Osteocyte (in vitro differentiated cells): ENCODE measurements at places on chromosomes 4 and X. TPM values are rescaled to one million over a fixed set of nuclear protein-coding genes. Genes with fewer than 3 reads are reported as not detected.

The TRIM61 gene
- total RNA-seq: not detected in 2 replicates

DNA sequence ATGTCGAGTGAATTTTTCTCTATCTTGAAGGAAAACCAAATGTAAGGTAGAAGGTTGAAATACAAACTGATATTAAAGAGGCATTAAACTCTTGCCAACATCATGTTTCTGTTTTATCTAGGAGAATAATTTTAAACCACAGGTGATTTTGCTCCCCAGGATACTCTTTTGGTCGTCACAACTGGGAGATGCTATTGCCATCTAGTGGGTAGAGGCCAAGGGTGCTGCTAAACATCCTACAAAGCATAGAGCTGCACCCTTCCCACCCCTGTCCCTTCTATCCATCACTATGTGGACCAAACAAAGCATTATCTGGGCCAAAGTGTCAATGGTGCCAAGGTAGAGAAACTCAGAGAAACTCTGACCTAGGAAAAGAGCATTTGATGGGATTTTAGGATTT lies 154.6 kb upstream of the MAGEB2 start:
- H3K36me3 ChIP-seq: no peaks in the 10 kb centered on the region
- H3K27ac ChIP-seq: no peak overlapping the region
- no peaks in the 10 kb centered on the region for H3K27me3 ChIP-seq
- H3K4me3 ChIP-seq: no peak overlapping the region
- H3K4me1 ChIP-seq: no peaks in the 10 kb centered on the region
- DNase-seq: no peak

DNA sequence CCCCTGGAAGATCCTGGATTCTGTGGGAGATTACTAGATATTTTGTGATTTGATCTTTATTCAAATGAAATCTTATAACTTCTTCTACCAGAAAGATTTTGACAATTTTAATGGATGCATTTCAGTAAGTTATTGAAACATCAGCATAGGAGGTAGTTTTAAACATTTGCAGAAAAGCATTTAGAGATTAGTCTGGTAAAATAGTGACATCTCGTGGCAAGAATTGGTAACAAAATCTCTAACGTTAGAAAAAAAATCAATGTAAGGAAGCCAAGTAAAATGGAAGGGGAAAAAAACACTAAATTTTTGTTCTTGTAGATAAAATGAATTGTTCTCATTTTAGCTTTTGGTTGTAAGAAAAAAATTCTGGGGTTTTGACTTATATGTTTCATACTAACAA lies 73.3 kb downstream of the TASL start:
- DNase-seq: no peak
- no peaks in the 10 kb centered on the region for H3K4me1 ChIP-seq
- no peak overlapping the region for H3K27ac ChIP-seq
- no peak overlapping the region for H3K4me3 ChIP-seq

- H3K4me3 ChIP-seq: no peak overlapping the region
- no peak for DNase-seq
- H3K27ac ChIP-seq: no peak overlapping the region
- peaks cover 7% of the 10 kb centered on the region for H3K27me3 ChIP-seq
- no peaks in the 10 kb centered on the region for H3K36me3 ChIP-seq
- H3K4me1 ChIP-seq: no peaks in the 10 kb centered on the region
Observed at GRCh38 chr4:148196164-148196563, 246.1 kb downstream of the NR3C2 start.

- no peaks in the 10 kb centered on the region for H3K36me3 ChIP-seq
- peaks cover 58% of the 10 kb centered on the region for H3K4me1 ChIP-seq
- H3K27me3 ChIP-seq: no peaks in the 10 kb centered on the region
- DNase-seq: no peak
- peak overlapping the region; percentile 29 for H3K27ac ChIP-seq
Observed at GRCh38 chrX:154040307-154040756, 20.6 kb upstream of the IRAK1 start.

DNA sequence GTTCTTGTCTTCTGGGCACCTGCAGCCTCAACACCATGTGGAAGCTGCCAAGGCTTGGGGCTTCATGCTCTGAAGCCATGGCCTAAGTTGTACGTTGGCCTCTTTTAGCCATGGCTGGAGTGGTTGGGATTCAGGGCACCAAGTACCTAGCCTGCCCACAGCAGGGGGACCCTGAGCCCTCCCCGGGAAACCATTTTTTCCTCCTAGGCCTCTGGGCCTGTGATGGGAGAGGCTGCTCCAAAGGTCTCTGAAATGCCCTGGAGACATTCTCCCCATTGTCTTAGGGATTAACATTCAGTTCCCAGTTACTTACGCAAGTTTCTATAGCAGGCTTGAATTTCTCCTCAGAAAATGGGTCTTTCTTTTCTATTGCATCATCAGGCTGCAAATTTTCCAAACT lies 269.3 kb downstream of the NAP1L3 start:
- no peak for DNase-seq
- H3K4me1 ChIP-seq: no peaks in the 10 kb centered on the region
- H3K27me3 ChIP-seq: no peaks in the 10 kb centered on the region
- no peak overlapping the region for H3K4me3 ChIP-seq
- H3K36me3 ChIP-seq: no peaks in the 10 kb centered on the region

DNA sequence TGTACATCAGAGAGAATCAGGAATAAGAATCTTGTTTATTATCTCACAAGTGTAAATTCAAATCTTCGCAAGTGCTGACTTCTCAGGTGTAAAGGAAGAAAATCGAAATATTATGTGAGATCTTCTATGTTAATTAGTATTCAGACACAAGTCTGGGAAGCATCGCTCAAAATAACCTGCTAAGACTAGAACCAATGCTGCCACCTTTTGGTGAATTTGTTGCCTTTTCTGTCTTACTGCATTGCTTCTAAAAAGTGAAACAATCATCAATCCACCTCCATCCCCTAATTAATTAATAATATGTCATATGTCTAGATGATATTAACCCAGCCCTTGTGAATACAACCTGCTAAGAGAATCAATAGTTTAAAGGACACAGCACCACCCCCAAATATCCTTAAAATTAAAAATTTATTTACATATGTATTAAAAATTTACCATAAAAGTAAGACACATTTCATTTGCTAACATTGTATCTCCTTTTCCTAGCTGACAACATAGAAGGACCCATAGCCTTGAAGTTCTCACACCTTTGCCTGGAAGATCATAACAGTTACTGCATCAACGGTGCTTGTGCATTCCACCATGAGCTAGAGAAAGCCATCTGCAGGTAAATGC lies 3.5 kb downstream of the EPGN start:
- H3K36me3 ChIP-seq: no peaks in the 10 kb centered on the region
- DNase-seq: no peak
- peaks cover 8% of the 10 kb centered on the region for H3K4me1 ChIP-seq
- H3K27ac ChIP-seq: no peak overlapping the region
- H3K4me3 ChIP-seq: no peak overlapping the region
- no peaks in the 10 kb centered on the region for H3K27me3 ChIP-seq

DNA sequence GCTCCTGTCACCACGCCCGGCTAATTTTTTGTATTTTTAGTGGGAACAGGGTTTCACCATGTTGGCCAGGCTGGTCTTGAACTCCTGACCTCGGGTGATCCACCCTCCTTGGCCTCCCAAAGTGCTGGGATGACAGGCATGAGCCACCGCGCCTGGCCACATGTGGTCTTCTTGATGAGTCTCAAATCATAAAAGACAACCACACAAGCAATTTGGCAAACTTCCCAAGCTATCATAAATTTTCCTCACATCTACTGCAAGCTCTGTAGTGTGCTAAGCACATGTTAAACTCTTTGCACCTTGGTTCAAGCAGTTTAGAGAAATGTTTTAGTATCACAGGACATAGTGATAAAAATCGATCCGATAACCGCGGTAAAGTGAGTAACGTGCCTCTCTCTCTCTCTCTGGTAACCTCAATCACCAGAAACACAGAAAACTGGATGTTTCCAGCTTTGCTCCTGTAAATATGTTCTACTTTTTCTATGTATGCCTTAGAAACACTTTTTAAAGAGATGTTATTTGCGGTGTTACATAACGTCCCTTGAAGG lies 256.8 kb downstream of the DHRSX start:
- no peaks in the 10 kb centered on the region for H3K27me3 ChIP-seq
- peaks cover 2% of the 10 kb centered on the region for H3K4me1 ChIP-seq
- peaks cover 9% of the 10 kb centered on the region for H3K36me3 ChIP-seq
- H3K27ac ChIP-seq: no peak overlapping the region

DNA sequence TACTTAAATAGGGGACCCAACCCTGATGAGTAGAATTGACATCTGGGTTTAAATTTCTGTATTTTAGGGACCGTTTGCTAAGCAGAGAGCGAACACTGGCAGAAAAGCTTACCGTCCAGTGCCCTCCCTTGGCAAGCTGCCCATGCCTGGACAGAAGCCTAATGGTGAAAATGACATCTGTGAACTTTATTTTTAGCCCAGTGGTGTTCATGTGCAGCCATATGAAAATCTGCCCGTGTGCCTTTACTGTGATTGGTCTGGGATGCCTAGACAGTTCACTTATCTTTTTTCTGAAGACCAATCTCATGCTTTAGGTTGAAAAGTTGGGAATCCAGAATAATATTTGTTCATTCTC lies 1.1 kb downstream of the STBD1 start:
- H3K27ac ChIP-seq: no peak overlapping the region
- DNase-seq: no peak
- H3K4me1 ChIP-seq: peaks cover 11% of the 10 kb centered on the region
- no peaks in the 10 kb centered on the region for H3K27me3 ChIP-seq

DNA sequence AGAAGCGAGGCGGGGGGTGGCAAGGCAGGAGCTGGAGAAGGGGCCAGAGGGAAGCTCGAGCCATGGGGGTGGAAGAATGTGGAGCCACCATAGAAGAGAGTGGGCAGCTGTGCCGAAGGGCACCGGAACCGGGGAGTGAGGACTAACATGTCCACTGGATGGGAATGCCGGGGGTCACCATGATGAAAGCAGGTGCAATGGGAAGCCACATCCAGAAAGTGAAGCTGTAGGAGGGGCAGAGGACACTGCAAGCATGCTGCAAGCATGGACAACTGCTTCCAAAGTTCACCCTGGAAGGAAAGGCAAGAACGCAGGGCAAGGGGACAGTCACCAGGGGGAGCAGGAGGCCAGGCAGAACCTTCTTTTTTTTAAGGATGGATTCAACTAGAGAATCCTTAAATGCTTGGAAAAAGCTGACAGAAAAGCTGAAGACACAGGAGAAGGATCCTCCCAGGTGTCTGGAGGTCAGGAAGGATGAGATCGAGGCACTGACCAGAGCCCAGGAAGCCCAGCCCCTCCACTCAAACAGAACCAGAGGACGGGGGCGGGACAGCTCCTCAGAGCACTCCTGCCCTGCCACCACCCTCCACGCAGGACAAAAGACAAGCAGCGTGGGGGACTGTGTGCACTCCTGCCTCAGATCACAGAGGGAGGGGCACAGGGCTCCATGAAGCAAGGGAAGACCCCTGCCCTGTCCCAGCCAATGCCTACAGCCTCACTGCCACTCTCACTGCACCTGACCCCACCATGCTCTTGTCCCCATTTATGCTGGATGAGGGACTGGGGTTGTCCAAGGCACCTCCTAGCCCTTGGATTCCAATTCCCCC lies 169.2 kb downstream of the AFAP1 start:
- H3K36me3 ChIP-seq: peaks cover 56% of the 10 kb centered on the region
- H3K27ac ChIP-seq: no peak overlapping the region
- no peaks in the 10 kb centered on the region for H3K27me3 ChIP-seq
- no peak for DNase-seq
- H3K4me1 ChIP-seq: peaks cover 3% of the 10 kb centered on the region
- no peak overlapping the region for H3K4me3 ChIP-seq

GRCh38 chr4:183287677-183288076 lies 32.4 kb downstream of the CLDN22 start:
- H3K4me1 ChIP-seq: no peaks in the 10 kb centered on the region
- H3K27ac ChIP-seq: no peak overlapping the region
- H3K27me3 ChIP-seq: no peaks in the 10 kb centered on the region
- no peak for DNase-seq
- H3K4me3 ChIP-seq: no peak overlapping the region

- no peak overlapping the region for H3K4me3 ChIP-seq
- no peak overlapping the region for H3K27ac ChIP-seq
- no peak for DNase-seq
- H3K4me1 ChIP-seq: no peaks in the 10 kb centered on the region
Observed at GRCh38 chrX:724256-724655, 93.7 kb downstream of the SHOX start.

- no peak overlapping the region for H3K4me3 ChIP-seq
- DNase-seq: no peak
- no peak overlapping the region for H3K27ac ChIP-seq
- peaks cover 9% of the 10 kb centered on the region for H3K4me1 ChIP-seq
- H3K36me3 ChIP-seq: no peaks in the 10 kb centered on the region
Observed at GRCh38 chr4:159097144-159097543, 5.7 kb upstream of the RAPGEF2 start.
